ENCODE measurements at places on chromosomes 1 and 21. TPM values are rescaled to one million over a fixed set of nuclear protein-coding genes. Genes with fewer than 3 reads are reported as not detected.

DNA sequence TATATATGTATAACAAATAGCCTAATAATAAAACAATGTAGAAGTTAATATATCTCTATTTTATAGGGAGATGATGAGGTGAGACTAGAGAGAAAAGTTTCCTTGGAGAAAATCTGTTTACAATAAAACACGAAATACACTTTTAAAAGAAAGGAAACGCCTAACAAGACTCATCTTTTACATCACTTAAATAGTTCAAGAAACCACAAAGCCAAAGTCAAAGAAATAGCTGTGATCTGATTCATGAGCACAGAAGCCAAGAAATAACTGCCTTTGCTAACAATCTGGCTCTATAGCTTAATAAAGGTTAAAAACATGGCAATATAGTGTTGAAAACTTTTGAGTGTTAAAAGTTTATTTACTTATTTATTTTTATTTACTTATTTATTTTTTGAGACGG, 61.5 kb downstream of the TOR3A start:
- H3K4me1 ChIP-seq, result peaks cover 12% of the 10 kb centered on the region
- DNase-seq, result no peak
- no peaks in the 10 kb centered on the region for H3K36me3 ChIP-seq
- H3K4me3 ChIP-seq, result no peak overlapping the region

DNA sequence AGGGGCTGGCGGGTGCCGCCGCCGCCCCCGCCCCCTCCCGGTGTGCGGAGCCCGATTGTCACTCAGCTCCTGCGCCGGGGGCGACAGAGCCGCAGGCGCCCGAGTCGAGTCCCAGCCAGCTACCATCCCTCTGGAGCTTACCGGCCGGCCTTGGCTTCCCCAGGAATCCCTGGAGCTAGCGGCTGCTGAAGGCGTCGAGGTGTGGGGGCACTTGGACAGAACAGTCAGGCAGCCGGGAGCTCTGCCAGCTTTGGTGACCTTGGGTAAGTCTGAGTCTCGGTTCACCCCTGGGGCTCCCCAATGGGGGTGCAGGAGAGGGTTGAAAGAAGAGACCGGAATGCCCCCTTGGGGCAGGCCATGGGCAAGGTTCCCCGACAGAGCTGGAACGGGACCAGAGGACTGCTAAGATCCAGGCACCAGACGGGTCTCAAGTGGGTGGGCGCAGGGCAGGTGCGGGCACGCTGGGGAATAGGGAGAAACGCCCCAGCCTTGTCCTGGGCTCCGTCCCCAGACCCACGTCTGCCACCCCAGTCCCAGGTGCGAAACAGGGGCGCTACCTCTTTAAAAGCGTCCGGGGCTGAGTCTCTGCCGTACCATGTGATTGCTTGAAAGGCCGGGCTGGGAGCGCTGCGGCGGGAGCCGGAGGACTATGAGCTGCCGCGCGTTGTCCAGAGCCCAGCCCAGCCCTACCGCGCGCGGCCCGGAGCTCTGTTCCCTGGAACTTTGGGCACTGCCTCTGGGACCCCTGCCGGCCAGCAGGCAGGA, at the start of gene ADORA1:
ADORA1 (plus strand) TSS at position 61 of the 765 bp plus-strand sequence. CDS start 1,116 bp downstream, outside the sequence.
- no peaks in the 10 kb centered on the region for H3K36me3 ChIP-seq
- no peak within 1 kb of the TSS for H3K27ac ChIP-seq
- H3K4me1 ChIP-seq, result no peaks in the 10 kb centered on the region

- no peaks in the 10 kb centered on the region for H3K36me3 ChIP-seq
- no peak overlapping the region for H3K4me3 ChIP-seq
- no peak overlapping the region for H3K27ac ChIP-seq
- H3K4me1 ChIP-seq, result no peaks in the 10 kb centered on the region
- DNase-seq, result no peak
Measured at GRCh38 chr1:187551061-187551460, 722.3 kb downstream of the PLA2G4A start.

GRCh38 chr1:229470406-229471043, 36.6 kb upstream of the ACTA1 start:
- no peaks in the 10 kb centered on the region for H3K27me3 ChIP-seq
- H3K4me1 ChIP-seq, result no peaks in the 10 kb centered on the region
- DNase-seq, result no peak
- H3K27ac ChIP-seq, result no peak overlapping the region
- peaks cover 2% of the 10 kb centered on the region for H3K36me3 ChIP-seq

DNA sequence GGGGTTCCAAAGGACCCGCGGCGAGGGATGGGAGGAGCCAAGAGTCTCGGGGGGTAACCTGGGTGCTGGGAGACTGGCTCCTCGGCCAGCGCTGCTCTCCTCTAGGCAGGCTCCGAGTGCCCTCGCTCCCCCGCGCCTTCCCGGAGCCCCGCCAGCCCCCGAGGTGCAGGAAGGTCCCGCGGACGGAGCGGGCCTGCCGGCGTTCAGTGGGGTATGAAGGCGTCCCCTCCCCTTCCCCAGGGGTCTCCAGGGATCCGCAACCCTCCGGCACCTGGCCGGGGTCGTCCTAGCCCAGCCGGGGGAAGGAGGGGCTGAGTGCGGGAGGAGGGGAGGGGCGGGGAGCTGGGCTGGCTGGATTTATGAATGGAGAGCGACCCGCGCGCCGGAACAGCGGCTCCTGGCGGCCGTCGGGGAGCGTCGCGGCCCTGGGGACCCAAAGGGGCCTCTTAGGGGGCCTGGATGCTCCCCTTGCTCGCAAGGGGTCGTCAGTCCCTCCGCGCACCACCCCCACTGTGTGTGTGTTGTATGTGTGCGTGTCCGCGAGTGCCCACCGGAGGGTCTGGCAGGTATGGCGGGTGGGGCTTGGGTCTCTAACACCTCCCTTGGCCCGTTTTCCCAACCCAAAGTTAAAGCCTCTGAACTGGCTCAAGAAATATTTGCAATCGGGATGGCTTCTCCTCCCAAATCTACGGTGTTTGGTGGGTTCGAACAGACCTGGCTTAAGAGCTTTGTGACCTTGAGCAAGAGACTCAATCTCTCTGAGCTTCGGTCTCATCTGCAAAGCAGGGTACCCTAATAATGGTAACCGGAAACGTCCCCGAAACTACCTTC, 642 bp downstream of the HCRTR1 start:
- H3K27ac ChIP-seq, result no peak overlapping the region
- no peaks in the 10 kb centered on the region for H3K36me3 ChIP-seq
- H3K4me3 ChIP-seq, result peak overlapping the region; percentile 24
- no peaks in the 10 kb centered on the region for H3K4me1 ChIP-seq
- DNase-seq, result no peak

DNA sequence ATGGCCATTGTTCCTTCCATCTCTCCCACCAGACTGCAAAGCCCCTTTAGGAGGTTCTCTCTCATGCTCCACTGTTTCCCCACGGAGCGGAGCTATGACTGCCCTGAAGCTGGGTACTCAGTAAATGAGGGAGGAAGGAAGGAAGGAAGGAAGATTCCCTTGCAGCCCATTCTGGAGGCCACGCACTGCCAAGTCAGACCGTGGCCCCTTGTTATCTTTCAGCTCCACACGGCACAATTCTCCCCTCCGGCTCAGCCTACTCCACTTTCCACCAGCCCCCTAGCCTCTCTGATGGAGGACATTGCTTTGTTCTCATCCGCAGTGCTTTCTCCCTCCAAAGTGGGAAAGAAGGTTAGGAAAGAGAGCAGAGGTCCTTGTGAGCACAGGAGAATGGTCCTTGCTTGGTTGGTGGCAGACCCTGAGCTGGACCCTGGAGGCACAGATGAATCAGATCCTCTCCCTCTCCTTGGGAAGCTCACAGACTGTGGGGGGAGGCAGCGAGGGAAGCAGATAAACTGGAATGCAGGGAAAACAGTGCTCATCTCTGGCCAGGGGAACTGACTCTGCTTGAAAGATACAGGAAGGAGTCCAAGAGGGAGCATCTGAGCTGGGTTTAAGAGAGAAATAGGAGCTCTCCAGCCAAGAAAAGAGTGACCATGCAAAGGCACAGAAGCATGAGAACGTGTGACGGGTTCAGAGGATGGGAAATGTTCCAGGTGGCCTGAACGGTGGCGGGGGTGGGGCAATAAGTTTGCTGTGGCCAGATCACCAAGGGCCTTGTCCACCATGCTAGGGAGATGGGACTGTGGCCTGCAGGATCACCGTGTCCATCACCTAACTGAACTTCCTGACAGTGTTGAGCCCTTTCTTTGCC, 52.6 kb downstream of the GLIS1 start:
- no peak for DNase-seq
- H3K4me1 ChIP-seq, result peaks cover 6% of the 10 kb centered on the region
- H3K27me3 ChIP-seq, result no peaks in the 10 kb centered on the region
- H3K27ac ChIP-seq, result no peak overlapping the region

DNA sequence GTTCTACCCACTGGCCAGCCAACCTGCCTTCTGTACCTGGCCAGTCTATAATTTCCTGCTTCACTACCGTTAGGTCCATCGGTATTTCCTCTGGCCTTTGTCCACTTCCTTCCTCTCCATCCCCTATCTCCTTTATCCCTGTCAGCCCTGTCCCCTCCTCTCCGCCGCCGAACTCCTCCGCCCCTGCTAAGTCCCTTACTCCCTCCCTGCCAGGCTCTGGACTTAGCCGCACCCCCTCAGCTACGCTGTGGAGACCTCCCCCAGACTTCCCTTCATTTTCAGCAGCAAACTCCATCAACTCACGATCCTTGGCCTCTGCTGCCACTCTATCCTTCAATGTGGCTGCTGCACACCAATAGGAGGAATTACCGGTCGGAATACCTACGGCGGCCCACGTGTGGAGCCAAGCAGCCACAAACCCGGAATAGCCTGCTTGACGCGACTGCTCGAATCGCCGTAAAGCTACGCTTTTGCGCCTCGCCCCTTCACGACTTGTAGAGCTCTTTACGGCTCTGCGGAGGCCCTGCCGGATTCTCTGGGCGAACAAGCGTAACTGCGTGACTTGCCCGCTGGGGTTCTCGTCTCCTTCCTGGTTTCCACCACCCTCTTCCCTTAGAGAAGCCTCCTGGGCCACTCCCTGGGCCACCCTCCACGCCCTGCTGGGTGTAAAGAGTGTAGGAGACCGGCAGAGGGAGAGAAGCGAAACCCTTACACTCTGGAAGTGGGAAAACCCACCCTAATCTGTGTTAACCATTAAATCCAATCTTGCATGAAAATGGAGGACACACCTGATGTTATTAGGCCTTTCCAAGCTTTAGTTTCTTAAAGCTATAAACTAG, at the start of gene ZNHIT6:
ZNHIT6 (minus strand) TSS at position 444 of the 839 bp plus-strand sequence; CDS start at position 295, 149 bp downstream.
- peak within 1 kb of the TSS; percentile 90 for H3K4me3 ChIP-seq
- H3K27me3 ChIP-seq, result no peaks in the 10 kb centered on the region
- H3K4me1 ChIP-seq, result peaks cover 14% of the 10 kb centered on the region
- DNase-seq, result peak; percentile 83
- peak within 1 kb of the TSS; percentile 77 for H3K27ac ChIP-seq

- DNase-seq, result no peak
- peak overlapping the region; percentile 99 for H3K27ac ChIP-seq
- H3K36me3 ChIP-seq, result no peaks in the 10 kb centered on the region
- no peaks in the 10 kb centered on the region for H3K27me3 ChIP-seq
- H3K4me3 ChIP-seq, result peak overlapping the region; percentile 95
- H3K4me1 ChIP-seq, result peaks cover 42% of the 10 kb centered on the region
Measured at GRCh38 chr1:185315445-185316071, 1.5 kb downstream of the IVNS1ABP start.

- no peak overlapping the region for H3K27ac ChIP-seq
- no peaks in the 10 kb centered on the region for H3K36me3 ChIP-seq
- DNase-seq, result no peak
- H3K27me3 ChIP-seq, result no peaks in the 10 kb centered on the region
- no peak overlapping the region for H3K4me3 ChIP-seq
Measured at GRCh38 chr1:37905727-37906126, 41.1 kb downstream of the INPP5B start.

TENT5C gene
- 37.9 TPM for total RNA-seq

OR6K3 gene
- total RNA-seq, result 0.29 TPM

KCNJ10 gene
- not detected for total RNA-seq

Measured in naive thymus-derived CD4-positive, alpha-beta T cell (primary cell).